Activated CD4-positive, alpha-beta memory T cell treated with anti-CD3 and anti-CD28 coated beads, Interleukin-2, amount 10 ng/mL, durations not matched to agents 7 days and 5 days (primary cell): ENCODE measurements at places on chromosomes 4 and X. TPM values are rescaled to one million over a fixed set of nuclear protein-coding genes. Genes with fewer than 3 reads are reported as not detected.

DNA sequence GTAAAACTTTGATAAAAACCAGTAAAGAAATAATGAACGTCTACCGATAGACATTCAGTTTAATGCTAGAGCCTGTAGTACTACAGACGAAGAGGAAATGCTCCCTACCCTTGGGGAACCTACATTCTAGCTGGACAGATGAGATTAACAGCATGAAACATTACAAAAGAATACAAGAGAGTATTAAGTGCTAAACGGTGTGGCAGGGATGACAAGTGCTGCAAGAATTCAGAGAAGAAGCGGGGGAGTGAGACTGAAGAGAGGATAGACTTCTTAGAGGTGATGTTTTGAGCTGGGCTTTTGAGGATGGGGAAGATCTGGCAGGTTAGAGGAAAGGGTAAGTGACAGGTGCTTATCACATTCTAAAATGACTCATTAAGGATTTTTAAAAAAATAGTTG, 52.6 kb upstream of the ESX1 start:
- no peaks in the 10 kb centered on the region for H3K36me3 ChIP-seq
- no peaks in the 10 kb centered on the region for H3K27me3 ChIP-seq
- no peak overlapping the region for H3K4me3 ChIP-seq
- no peak overlapping the region for H3K27ac ChIP-seq
- no peak for DNase-seq

GRCh38 chr4:1369479-1370079, 22.6 kb downstream of the UVSSA start:
- H3K36me3 ChIP-seq = no peaks in the 10 kb centered on the region
- no peak for DNase-seq
- no peak overlapping the region for H3K4me3 ChIP-seq
- no peaks in the 10 kb centered on the region for H3K4me1 ChIP-seq
- no peak overlapping the region for H3K27ac ChIP-seq

- peak; percentile 57 for DNase-seq
- H3K27ac ChIP-seq = no peak within 1 kb of the TSS
- H3K4me1 ChIP-seq = peaks cover 13% of the 10 kb centered on the region
- H3K27me3 ChIP-seq = peaks cover 36% of the 10 kb centered on the region
These were observed at the start of gene BST1 for GRCh38 chr4:15702941-15703403. BST1 (plus strand) TSS chr4:15703065; CDS start chr4:15703145, 80 bp downstream.

DNA sequence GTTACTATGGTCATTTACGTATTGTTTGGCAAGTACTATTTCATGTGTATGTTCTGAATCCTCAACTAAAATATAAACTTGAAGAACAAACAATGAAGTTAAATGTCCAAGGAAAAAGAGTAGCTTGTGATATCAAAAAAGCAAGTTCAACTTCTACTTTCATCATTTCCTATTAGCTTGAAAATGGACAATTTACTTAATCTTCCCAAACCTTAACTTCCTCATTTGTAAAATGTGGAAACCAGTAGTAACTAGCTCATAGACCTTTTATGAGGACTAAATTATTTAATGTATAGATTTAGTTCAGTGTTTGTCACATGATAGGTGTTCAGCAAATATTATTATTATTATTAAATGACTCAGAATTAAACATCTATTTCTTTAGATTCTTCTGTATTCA, 276.8 kb upstream of the TET2 start:
- H3K27ac ChIP-seq = no peak overlapping the region
- H3K4me3 ChIP-seq = no peak overlapping the region
- H3K4me1 ChIP-seq = no peaks in the 10 kb centered on the region
- no peak for DNase-seq
- H3K36me3 ChIP-seq = no peaks in the 10 kb centered on the region

DNA sequence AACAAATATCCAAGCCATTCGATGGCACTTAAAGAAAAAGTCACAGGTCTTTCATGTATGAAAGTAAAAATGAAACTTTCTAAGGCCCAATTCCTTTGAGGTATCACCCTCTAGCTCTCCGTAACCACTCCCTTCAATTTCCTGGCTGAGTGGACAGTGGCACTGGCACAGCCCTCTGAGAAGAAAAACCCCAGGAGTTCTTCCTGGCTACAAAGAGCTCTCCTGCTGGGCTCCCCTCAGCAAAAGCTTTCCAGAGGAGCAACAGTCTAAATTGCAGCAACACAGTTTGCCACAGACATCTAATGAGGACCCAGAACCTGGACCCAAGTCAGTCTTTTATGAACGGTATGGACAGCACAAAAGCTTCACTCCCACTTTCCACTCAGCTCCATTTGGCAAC, 71.8 kb downstream of the FUNDC1 start:
- H3K27me3 ChIP-seq = no peaks in the 10 kb centered on the region
- no peaks in the 10 kb centered on the region for H3K36me3 ChIP-seq
- DNase-seq = no peak
- H3K4me1 ChIP-seq = no peaks in the 10 kb centered on the region
- H3K27ac ChIP-seq = no peak overlapping the region
- no peak overlapping the region for H3K4me3 ChIP-seq

- no peaks in the 10 kb centered on the region for H3K36me3 ChIP-seq
- H3K4me3 ChIP-seq = no peak overlapping the region
- no peaks in the 10 kb centered on the region for H3K27me3 ChIP-seq
- no peaks in the 10 kb centered on the region for H3K4me1 ChIP-seq
These were observed 8.7 kb upstream of the TMSB15C start for GRCh38 chrX:104084534-104085277.

DNA sequence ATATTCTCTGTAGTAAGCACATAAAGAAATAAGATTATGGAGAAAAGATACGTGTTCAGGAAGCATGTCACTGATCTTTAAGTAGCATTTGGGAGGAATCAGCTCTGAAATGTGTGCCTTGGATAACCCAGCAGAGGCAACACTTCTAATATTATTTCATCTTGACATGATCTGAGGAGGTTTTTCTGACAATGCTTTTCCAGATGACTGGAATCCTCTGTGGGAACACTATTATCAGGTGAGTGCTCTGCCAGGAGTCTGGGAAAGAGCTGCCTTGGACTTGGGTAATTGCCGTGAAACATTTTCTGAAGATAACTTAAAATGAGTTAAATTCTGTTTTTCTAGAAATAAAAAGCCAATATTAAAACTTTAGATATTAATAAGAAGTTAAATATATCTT, 78.2 kb upstream of the QRFPR start:
- H3K36me3 ChIP-seq = no peaks in the 10 kb centered on the region
- H3K27me3 ChIP-seq = peaks cover 43% of the 10 kb centered on the region
- H3K27ac ChIP-seq = no peak overlapping the region

DNA sequence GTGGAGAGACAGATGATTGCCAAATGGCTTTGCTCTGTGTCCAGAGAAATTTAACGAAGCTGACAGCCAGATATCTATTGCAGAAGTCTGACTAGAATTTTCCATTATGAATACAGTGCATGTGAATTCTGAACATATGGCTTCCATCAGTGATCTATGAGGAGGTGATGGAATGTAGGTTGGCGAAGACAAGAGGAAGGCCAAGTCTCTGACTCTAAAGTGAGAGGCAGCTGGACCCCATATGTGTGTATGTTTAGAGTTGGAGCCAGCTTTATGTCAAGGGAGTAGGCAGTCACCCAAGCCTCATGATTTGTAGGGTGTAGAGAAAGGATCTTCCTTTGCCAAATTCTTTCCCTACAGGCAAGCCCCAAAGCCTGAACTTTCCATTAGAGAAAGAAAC, 76.2 kb upstream of the TEX13D start:
- DNase-seq = no peak
- no peak overlapping the region for H3K27ac ChIP-seq
- H3K36me3 ChIP-seq = no peaks in the 10 kb centered on the region
- H3K4me3 ChIP-seq = no peak overlapping the region
- H3K4me1 ChIP-seq = no peaks in the 10 kb centered on the region
- no peaks in the 10 kb centered on the region for H3K27me3 ChIP-seq

DNA sequence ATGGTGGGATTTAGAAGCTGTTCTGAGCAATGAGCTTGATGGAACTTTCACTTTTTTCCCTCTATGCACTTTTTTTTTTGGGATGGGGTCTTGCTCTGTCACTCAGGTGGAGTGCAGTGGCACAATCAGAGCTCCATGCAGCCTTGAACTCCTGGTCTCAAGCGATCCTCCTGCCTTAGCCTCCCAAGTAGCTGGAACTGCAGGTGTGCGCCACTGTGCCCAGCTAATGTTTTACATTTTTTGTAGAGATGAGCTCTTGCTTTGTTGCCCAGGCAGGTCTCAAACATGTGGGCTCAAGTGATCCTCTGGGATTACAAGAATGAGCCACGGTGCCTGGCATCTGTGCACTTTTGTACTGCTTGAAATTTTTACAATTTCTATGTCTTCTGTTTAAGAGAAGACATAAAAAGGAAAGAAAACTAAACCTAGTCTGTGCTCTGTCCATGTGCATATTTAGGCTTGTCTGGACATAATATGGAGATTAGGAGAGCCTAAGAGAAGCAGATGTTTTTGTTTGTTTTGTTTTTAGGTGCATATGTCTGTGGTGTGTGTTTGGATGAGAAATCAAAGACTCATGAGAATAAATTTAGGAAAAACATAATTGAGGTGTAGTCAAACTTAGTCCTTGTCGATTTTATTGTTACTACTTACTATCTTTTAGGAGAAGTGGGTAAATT, 16.5 kb downstream of the PDLIM5 start:
- no peaks in the 10 kb centered on the region for H3K4me1 ChIP-seq
- H3K27me3 ChIP-seq = no peaks in the 10 kb centered on the region
- DNase-seq = no peak
- H3K4me3 ChIP-seq = no peak overlapping the region
- H3K36me3 ChIP-seq = peaks cover 4% of the 10 kb centered on the region
- no peak overlapping the region for H3K27ac ChIP-seq

GRCh38 chrX:66200855-66201795, 37.1 kb downstream of the HEPH start:
- H3K4me1 ChIP-seq = peaks cover 25% of the 10 kb centered on the region
- no peaks in the 10 kb centered on the region for H3K36me3 ChIP-seq
- no peak for DNase-seq
- no peak overlapping the region for H3K27ac ChIP-seq

- no peaks in the 10 kb centered on the region for H3K27me3 ChIP-seq
- no peak for DNase-seq
- no peak overlapping the region for H3K27ac ChIP-seq
- H3K4me1 ChIP-seq = no peaks in the 10 kb centered on the region
These were observed 181.6 kb downstream of the NKX6-1 start for GRCh38 chr4:84317513-84317912.

DNA sequence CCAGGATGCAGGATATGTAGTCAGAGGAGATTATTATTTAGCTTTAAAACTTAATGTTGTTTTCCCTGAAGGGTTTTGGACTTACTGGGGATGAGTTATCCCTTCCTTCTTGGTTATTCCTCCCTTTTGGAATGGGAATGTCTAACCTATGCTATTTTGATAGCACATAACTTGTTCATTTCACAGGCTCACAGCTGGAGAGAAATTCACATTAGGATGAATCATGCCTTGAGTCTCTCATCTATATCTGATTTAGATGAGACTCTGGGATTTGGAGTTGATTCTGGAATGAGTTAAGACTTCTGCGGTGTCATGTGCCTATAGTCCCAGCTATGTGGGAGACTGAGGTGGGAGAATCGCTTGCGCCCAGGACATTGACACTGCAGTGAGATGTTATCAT, 81.1 kb downstream of the ATP11C start:
- H3K27ac ChIP-seq = no peak overlapping the region
- no peak for DNase-seq
- H3K4me3 ChIP-seq = no peak overlapping the region
- H3K27me3 ChIP-seq = no peaks in the 10 kb centered on the region
- no peaks in the 10 kb centered on the region for H3K4me1 ChIP-seq

Gene DMP1
- total RNA-seq = not detected

Gene SMIM10
- total RNA-seq = 0.38 TPM

Gene CCKAR
- total RNA-seq = not detected
